ENCODE measurements at places on chromosomes 16 and 17. TPM values are rescaled to one million over a fixed set of nuclear protein-coding genes. Genes with fewer than 3 reads are reported as not detected.

Gene DYNLRB2
- 0.50 TPM for total RNA-seq

Gene TOP2A
- 244 TPM for total RNA-seq

Gene STARD3
- 53.2 TPM for total RNA-seq

Gene SCARF1
- total RNA-seq = 2.5 TPM

Gene KRTAP9-8
- total RNA-seq = not detected

Gene E4F1
- total RNA-seq = 24.1 TPM

Gene SLC6A2
- total RNA-seq = not detected

Gene SCIMP
- not detected for total RNA-seq

Gene IGFALS
- total RNA-seq = not detected

Gene JMJD8
- 37.2 TPM for total RNA-seq

Gene HS3ST6
- not detected for total RNA-seq

Gene YPEL3
- total RNA-seq = 12.1 TPM

Gene ZNF750
- total RNA-seq = not detected

Gene PRAC1
- not detected for total RNA-seq

Gene C16orf86
- total RNA-seq = 1.8 TPM

Gene NPIPA8
- 9.2 TPM for total RNA-seq

Gene NEUROD2
- not detected for total RNA-seq

Gene CPSF4L
- not detected for total RNA-seq

Gene EFCAB13
- total RNA-seq = 2.9 TPM

Gene NLRC3
- total RNA-seq = 12.5 TPM

Gene CDK3
- total RNA-seq = 4.9 TPM

Gene ABAT
- 4.1 TPM for total RNA-seq

Gene PRR35
- total RNA-seq = not detected

Gene SAMD14
- 0.66 TPM for total RNA-seq

Gene PMP22
- 0.22 TPM for total RNA-seq

Gene IRX3
- not detected for total RNA-seq

Gene HOXB7
- total RNA-seq = 0.62 TPM

Gene ANKRD40CL
- not detected for total RNA-seq

Gene BAIAP2
- 10.0 TPM for total RNA-seq

Gene PDE6G
- total RNA-seq = 9.1 TPM

Gene PRMT7
- 68.9 TPM for total RNA-seq

Gene RDM1
- 4.3 TPM for total RNA-seq

Gene GPRC5C
- 0.66 TPM for total RNA-seq

Gene NOD2
- total RNA-seq = 1.2 TPM

Gene SLC22A31
- not detected for total RNA-seq

Gene FAM117A
- 16.2 TPM for total RNA-seq

Gene GDE1
- total RNA-seq = 24.3 TPM

Gene DYNC1LI2
- total RNA-seq = 38.8 TPM

Gene MILR1
- total RNA-seq = 0.49 TPM

Gene TEX14
- 0.14 TPM for total RNA-seq

Gene CLDN6
- not detected for total RNA-seq

Gene WSCD1
- total RNA-seq = 0.27 TPM

Gene VAT1L
- not detected for total RNA-seq

Gene CHST5
- not detected for total RNA-seq

Gene STX1B
- 1.6 TPM for total RNA-seq

Gene CLEC18A
- not detected for total RNA-seq

Gene GGNBP2
- total RNA-seq = 72.8 TPM

Gene TIGD7
- 4.8 TPM for total RNA-seq

Gene CD300LB
- not detected for total RNA-seq

Gene ANKS3
- 16.1 TPM for total RNA-seq

Gene PRSS8
- not detected for total RNA-seq

Measured in activated naive CD8-positive, alpha-beta T cell treated with anti-CD3 and anti-CD28 coated beads for 36 hours (primary cell).